ENCODE measurements at places on chromosomes 1 and 21.

- DNase-seq = peak; percentile 63
Observed at GRCh38 chr1:207499573-207499972, 3.6 kb downstream of the CR1 start.

GRCh38 chr21:42847726-42848125 is 31.6 kb downstream of the WDR4 start:
- no peak for DNase-seq

- DNase-seq = no peak
Observed at GRCh38 chr1:73839922-73840321, 358.1 kb downstream of the LRRIQ3 start.

DNA sequence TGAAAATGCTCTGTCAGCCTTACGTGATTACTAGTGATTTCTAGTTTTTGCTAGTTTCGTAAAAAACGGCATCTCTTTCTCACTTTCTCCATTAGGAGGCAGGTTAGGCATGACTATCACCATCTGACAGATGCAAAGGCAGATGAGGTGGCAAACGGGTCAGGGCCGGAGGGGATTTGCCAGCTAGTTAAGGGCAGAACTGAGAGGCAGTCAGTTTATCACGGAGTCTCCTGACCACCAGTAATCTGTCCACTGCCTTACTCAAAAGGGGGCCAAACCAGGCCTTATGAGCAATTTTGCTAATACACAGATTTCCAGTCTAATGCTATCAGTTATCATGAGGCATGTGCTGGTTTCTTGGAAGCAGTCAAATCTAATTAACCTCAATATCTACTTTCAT is 159.3 kb downstream of the TSEN15 start:
- DNase-seq = no peak

GRCh38 chr1:54355931-54356679 is 50.1 kb downstream of the SSBP3 start:
- no peak for DNase-seq

DNA sequence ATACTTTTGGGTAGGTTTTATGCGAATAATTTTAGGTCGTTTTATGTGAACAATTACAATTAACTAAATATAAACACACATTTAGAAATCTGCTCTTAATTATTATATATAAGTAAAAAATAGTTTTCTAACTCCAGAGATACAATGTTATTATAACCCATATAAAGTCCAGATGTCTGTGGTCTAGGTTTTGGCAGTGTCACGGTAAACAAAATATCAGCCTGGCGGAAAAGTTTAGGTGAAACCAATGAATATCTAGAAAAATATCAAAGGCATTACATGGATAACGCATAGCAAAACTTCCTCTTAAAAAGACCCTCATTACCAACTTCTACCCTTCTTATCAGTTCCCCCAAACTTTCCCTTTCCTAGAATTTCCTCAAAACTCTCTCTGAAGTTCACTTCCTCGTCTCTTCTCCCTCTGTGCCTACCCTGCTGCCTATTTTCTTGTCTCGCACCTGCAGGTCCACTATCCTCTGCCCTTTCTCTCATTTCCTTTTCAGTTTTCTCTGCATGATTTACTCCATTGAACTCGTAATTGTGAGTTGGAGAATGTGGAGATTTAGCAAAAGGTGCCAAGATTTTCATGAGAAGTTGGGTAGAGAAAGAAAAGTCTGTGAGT is 21.8 kb downstream of the VTCN1 start:
- no peak for DNase-seq

GRCh38 chr1:77506771-77507170 is 175.7 kb downstream of the ZZZ3 start:
- no peak for DNase-seq

DNA sequence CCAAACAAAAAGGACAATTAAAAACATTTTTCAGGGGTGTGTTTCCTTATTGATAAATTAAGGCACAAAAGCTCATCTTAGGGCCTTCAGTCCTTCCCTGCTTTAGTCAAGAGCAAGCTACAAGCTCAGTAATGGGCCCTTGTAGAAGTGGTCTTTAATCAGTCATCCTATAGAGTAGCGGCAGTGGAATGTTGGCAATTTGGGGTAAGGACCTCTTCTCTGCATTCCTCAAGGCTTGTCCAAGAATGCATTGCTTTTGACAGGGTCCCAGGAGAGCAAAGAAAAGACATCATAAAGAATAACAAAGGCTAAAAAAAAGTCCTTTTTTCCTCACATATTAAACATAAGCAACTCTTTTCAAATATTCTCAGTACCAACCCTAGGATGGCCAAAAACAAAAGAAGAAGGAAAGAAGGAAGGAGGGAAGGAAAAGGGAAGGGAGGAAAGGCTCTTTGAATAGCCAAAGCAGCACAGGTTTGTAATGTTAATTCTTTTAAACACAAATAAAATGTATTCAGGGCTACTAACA is 27.3 kb upstream of the CAMK1G start:
- DNase-seq = no peak

DNA sequence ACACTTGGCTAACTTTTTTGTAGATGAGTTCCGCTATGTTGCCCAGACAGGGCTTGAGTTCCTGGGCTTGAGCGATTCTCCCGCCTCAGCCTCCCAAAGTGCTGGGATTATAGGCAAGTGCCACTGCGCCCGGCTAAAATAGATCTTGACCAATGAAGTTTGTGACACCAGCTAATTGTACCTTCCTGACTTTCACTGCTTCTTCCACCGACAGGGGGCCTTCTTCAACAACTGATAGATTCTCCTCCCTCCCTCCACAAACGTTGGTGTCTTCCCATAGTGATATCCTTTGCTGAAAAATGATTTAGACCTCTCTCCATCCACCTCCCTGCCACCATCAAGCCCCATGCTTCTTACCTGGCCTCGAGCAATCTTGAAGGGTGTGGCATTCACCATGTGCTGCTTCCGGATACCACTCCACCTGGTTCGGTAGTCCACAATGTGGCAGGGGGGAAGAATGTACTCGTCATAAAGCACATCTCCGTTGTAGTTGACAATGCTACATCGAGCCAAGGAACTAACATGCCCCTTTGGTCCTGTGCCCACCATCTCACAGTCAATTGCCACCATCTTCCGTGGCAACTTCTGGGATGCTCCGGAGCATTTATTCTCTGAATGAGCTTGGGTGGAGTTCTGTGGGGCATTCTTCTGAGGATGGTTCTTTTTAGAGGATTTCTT is 1.6 kb upstream of the METTL25B start:
- DNase-seq = peak; percentile 82

- DNase-seq = no peak
Observed at GRCh38 chr1:54919367-54920359, 32.7 kb upstream of the DHCR24 start.

- no peak for DNase-seq
Observed at GRCh38 chr1:27513958-27514357, 24.0 kb upstream of the WASF2 start.

- no peak for DNase-seq
Observed at GRCh38 chr21:41364308-41364707, 2.5 kb downstream of the MX2 start.

DNA sequence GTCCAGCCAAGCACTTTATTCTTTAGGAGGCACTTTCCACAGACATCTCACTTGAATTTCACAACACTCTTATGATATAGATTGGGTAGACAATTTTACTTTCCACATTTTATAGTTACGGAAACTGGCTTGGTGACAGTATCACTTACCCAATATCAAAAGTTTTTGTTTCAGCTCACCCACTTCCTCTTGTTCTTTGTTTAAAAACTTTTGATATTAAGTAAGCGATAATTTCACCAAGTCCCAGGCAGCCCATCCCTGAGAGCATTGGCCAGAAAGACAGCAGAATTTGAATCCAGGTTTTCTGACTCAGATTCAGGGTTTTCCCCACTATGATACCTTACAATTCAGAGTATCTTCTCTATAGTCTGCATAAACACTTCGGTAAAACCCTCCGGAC is 60.0 kb downstream of the LRIG2 start:
- DNase-seq = no peak

GRCh38 chr21:17491716-17492414 is 21.0 kb upstream of the CXADR start:
- no peak for DNase-seq

DNA sequence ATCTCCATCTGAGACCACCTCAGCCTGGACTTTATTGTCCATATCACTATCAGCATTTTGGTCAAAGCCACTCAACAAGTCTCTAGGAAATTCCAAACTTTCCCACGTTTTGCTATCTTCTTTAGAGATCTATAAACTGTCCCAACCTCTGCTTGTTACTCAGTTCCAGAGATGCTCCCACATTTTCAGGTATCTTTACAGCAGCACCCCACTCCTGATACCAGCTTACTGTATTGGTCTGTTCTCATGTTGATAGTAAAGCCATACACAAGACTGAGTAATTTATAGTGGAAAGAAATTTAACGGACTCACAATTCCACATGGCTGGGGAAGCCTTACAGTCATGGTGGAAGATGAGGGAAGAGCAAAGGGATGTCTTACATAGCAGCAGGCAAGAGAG is 465.4 kb upstream of the PBX1 start:
- DNase-seq = no peak

DNA sequence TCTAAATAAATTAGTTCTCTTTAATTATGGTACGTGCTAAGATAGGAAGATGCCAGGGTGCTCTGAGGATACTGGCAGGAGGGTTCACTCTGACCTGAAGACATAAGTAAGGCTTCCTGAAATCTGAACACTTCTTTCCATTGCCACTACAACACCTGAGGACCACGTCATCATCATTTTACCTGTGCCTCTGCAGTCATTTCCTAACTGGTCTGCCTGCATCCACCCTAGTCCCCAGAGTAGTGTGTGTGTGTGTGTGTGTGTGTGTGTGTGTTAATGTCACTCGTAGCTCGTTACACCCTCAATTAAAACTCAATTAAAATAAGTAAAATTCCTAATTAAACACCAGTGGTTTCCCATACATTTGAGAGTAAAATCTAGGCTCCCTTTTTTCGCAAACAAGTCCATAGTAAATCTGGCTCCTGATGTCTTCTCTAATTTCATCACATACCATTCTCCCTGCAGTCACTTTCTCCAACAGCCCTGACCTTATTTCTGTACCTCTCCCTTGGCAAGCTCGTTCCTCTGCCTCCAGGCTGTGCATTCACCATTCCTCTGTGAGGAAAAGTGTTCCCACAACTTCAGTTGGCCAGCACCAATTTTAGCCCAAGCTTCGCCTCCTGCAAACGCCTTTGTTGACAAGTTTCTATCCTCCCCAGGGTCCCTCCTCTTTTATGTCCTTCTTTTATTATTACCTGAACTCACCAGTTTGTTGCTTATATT is 8.7 kb downstream of the IL12RB2 start:
- no peak for DNase-seq

DNA sequence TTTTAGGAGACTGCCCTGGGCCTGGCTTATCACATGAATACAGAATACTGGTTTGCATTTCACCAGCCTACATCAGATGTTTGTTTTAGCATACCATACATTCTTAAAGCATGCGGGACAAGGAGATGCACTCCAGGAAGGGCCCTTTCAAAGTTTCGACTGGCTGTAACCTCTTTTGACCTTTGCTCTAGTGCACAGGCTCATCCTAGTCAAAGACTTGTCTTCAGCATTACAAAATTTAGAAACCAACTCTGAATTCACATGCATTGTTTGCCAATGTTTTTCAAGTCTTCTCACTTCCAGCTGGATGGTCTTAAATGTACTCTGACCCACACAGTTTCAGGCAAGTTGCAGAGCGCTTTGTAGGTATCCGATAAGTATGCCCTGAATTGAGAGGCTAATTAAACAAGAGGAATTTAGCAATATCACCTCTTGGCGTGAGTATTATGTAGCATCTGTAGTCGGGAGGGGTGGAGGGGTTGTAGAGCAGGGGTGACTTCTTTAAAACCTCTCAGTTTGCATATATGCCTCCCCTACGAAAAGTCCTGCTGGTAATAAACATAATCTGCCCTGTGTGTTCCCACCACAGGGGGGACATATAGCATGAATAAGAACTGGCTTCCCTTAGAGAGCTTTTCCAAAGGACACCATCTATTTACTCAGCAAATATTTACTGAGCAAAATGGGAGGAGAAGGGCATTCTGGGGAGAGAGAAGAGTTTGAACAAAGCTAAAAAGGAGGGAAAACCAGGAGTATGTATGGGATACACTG is 24.4 kb upstream of the AHCYL1 start:
- DNase-seq = no peak

DNA sequence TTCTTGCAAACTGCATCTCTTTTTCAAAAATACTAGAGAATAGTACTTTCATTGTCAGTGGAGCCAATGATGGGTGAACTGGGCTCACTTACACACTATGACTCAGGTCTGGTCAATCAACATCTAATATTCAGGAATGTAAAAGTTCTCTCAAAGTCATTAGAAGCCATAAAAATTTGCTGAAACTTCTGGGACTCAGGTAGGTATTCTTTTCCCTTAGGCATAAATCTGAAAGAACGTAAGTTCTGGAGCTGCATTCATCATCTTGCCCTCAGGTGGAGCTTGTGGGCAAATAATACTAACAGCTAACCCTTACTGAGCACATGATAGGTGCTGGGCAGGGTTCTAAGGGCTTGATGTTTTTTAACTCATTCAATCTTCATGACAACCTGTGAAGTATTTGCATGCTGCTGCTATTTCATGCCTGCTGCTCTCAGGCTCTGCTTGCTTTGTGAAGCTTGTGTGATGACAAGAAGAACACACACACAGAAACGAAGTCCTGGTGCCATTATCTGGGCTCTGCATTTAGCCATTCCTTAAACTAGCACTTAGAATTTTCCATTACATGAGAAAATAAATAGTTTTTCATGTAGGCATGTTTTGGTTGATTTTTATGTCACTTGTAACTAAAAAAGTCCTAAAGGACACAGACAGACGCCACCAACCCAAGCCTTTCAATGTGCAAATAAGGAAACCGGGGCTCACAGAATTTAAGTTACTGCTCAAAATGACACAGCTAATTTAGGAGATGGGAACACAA is 394.2 kb upstream of the LYPLAL1 start:
- no peak for DNase-seq

- no peak for DNase-seq
Observed at GRCh38 chr1:78536427-78536826, 45.7 kb downstream of the PTGFR start.

- DNase-seq = no peak
Observed at GRCh38 chr1:154913273-154913672, 23.2 kb downstream of the PMVK start.

DNA sequence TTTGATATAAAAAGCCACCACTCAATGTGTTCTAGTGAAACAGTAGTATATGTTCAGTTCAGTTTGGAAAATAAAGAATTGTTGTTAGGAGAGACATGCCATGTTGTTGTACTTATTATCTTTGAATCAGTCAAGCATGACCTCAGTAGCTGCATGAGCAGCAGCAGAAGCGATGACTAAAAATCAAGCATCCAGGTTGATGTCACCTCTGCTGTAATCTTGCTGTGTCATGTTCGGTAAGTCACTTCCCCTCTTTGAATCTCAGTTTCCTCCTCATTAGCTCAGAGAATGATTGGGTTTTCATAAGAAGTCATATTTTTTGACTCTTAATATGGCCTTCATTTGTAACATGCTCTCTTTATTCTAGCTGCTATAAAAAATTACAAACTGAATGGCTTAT is 428.4 kb upstream of the B3GALT2 start:
- no peak for DNase-seq

- no peak for DNase-seq
Observed at GRCh38 chr21:45114072-45114471, 39.7 kb downstream of the ADARB1 start.

DNA sequence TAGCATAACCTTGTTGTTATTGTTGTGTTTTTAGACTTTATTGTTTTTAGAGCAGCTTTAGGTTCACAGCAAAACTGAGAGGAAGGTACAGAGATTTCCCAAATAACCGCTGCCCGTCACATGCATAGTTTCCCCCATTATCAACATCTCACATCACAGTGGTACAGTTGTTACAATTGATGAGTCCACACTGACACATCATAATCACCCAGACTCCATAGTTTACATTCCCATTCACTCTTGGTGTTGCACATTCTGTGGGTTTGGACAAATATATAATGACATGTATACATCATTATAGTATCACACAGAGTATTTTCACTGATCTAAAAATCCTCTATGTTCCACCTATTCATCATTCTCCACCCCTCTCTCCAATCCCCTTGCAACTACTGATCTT is 25.9 kb upstream of the TOR3A start:
- no peak for DNase-seq

All from stimulated activated effector memory CD8-positive, alpha-beta T cell treated with anti-CD3 and anti-CD28 coated beads, Interleukin-12 subunit alpha, Interleukin-12 subunit beta, amount 100 ng/mL, for 72 hours (primary cell).